ENCODE measurements at places on chromosomes 13 and 19.

DNA sequence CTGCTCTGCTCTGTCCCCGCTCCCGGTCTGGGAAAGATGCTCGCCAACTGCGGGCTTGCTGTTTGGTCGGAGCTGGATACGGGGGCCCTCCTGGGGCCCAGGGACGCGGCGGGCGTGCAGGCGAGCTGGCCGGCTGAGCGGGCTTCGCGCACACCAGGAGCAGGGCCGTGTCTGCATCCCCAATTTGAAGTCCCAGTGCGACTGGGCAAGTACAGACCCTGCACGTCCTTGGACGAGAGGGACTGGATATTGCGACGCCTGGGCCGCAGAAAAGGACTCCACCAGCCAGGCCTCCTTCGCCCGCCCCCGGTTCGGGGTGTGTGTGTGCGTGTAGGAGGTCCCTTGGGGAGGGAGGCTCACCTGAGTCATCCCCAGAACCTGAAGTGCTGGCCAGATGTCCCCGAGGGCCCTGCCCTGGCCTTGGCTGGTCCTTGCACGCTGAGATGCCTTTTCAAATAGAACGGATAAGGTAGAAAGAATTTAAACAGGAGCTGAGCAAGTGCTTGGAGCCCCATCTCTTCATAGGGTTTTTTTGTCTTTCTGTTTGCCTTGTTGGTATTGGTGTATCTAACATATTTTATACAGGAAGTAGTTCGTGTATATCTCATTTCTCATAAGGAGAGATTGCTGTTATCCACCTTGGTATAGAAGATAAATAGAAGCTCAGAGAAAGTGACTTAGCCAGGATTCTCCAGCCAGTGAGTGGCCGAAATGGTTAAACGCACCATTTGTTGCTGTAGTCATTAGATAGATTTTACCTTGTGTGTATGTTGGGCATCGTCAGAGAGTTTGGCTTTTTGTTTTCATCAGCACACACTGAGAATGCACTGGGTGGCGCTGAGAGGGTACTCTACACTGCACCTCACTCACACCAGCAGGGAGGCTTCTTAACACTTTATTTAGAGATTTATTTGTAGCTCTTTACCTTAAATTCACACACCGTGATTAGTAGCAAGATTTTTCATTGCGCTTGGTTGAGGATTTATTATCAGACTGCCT, 1.1 kb downstream of the NAXD start:
- no peak for DNase-seq

- no peak for DNase-seq
Measured at GRCh38 chr13:42333613-42334328, 61.8 kb downstream of the AKAP11 start.

DNA sequence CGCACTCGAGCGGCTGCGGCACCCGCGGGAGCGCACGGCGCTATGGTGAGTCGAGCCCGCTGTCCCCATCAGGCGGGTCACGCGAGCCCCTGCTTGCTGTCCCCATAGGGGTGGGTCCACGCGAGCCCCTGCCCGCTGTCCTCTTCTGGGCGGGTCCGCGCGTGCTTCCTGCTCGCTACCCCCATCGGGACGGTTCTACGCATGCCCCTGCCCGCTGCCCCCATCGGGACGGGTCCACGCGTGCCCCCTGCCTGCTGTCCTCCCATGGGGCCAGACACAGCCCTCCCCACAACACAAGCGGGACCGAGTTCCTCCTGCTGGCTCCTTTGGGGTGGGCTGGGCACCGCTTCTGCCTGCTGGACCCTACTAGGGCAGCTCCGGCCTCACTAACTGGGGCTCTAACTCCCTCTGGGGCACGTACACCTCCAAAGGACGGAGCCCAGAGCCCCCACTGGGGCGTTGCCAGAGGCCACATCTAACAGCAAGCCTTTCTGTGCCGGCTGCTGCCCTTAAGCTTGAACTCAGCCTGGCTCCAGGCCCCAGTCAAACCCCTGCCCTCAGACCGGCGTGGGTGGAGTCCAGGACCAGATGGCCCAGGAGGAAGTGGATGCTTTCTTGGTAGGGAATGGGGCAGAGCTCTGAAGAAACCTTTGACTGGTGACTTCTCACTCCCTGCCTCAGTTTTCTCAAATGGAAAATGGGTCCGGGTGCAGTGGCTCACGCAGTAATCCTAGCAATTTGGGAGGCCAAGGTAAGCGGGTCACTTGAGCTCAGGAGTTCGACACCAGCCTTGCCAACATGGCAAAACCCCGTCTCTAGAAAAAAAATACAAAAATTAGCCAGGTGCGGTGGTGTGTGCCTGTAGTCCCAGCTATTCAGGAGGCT, 722 bp downstream of the COLGALT1 start:
- no peak for DNase-seq

- DNase-seq = no peak
Measured at GRCh38 chr13:38462605-38463004, 113.0 kb downstream of the UFM1 start.

DNA sequence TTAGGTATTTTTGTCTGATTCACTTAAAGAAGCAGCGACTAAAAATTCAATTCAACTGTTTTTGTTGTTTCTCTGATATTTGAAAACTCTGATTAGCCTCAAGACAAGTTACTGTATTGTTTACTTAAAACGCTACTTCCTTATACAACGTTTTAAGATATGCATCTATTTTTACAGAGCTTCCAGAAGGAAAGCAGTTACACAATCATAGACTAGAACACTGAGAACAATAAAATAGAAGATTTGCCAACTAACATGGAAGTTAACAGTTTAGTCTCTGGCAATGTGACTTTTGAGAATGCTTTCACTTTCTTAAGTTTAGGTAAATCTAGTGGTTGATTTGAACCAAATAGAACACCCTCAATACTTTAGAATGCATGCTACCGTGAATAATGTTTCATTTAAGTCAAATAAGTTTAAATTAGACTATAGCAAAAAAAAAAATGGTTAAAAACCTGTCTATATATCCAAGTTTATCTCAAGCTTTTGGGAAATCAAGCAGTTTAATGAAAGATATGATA, 614.8 kb downstream of the DACH1 start:
- no peak for DNase-seq

- no peak for DNase-seq
Measured at GRCh38 chr19:2488405-2488941, 12.5 kb downstream of the GADD45B start.

DNA sequence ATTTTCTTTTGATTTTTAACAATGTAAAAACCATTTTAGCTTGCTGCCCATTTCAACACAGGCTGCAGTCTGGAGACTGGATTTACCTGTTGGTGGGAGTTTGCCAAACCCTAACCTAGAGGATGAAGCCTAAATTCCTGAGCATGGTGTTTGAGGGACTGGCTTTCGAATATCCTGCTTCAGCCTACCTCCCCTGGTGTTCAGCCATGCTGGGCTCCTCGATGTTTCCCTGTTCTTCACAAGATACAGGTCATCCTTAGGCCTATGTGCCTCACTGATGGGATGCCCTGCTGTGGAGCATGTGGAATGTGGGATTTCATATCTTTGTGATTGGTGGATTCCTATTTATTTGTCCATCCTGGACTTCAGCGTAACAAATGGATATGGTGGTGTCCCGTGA, 20.4 kb upstream of the ERCC5 start:
- no peak for DNase-seq

GRCh38 chr19:48842789-48843162, 6.5 kb upstream of the HSD17B14 start:
- peak; percentile 31 for DNase-seq

GRCh38 chr13:30395192-30396158, 26.8 kb upstream of the UBE2L5 start:
- DNase-seq = peak; percentile 30

- DNase-seq = no peak
Measured at GRCh38 chr19:6721773-6722172, 1.3 kb upstream of the C3 start.

GRCh38 chr13:27112006-27112405, 59.6 kb downstream of the USP12 start:
- no peak for DNase-seq

DNA sequence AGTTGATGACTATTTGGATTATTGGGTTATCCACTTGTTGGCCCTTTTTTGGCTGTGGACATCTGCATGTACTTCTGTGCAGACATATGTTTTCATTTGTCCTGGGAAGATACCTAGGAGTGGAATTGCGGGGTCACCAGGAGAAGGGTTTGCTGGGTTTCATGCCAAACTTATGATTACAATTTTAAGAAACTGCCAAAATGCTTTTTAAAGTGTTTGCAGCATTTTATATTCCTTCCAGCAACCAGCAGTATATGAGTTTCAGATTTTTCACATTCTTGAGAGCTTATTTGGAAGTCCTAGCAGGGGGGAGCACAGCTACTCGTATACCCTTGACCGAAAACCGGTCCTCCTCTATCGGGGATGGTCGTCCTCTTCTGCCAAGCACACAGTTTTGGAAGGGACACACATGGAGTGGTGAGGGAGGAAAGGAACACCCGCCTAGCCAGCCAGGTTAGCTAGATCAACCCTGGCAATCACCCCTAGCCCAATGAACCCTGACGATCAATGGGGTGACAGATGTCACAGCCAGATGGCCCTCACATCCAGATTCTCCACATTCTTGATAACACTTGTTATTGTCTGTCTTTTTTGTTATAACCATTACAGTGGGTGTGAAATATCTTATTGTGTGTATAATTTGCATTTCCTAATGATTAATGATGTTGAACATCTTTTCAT, 26.7 kb upstream of the RNF113B start:
- DNase-seq = no peak

DNA sequence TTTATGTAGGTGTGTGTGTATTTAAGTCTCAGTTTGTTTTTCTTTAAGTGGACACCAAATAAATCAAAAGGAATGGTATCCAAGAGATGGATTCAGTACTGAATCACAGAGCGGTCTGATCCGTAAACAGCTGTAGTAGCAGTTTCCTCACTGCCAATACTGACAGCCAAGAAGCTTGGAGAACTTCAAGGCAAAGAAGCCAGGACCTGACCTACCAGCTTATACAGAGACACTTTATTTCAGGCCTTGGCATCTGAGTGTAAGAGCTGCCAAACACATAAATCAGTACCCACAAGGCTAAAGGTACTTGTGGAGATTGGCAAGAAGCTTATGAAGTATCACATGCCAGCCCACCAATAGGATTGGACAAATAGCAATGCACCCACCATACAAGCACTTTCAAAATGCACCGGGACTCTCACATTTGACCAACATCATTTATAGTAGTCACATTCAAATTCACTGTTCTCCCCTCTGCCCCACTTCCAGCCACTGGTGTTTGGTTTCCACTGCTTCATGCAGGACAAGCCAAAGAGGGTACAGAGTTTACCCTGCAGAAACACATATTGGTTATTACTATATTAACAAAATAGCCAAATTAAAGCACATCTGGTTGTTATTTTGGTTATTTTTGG, 357.9 kb downstream of the KLF12 start:
- DNase-seq = no peak

DNA sequence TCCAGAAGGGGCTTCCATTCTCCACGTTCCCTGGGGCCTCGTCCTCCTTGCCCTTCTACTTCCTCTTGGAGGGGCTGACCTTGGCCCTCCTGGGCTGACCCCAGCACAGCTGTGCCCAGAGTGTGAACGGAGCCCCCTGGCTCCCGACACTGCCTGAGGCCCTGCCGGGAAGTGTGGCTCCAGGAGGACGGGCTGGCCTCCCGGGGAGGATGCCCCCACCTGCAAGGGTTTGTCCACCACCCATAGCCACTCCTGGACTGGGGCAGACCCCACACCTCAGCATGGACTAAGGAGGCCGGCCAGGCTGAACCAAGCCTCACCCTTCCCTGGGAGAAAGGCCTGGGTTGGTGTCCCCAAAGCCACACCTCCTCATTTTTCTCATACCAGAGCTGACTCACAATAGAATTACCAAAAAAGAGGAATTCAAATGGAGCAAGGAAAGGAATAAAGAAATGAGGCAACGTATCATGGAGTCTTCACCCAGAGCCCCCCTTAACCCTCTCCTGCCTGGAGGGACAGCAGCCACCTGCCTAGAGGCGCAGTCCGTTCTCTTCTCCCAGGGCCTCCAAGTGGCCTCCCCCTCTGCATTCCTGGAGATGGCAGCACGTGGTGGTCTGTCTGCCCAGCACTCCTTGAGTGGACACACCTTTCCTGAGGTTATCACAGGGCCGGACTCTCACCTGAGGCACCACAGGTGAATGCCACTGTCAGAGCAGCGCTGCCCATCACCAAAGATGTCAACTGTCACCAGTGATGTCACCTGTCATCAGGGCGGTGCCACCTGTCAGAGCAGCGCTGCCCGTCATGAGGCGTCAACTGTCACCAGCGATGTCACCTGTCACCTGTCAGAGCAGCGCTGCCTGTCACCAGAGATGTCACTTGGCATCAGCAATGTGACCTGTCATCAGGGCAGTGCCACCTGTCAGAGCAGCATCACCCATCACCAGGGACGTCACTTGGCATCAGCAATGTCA, 3.1 kb upstream of the C13orf46 start:
- no peak for DNase-seq

- DNase-seq = no peak
Measured at GRCh38 chr13:39353988-39354387, 249.0 kb downstream of the LHFPL6 start.

Measured in NCI-H1092 (cell line).